NCI-H1105 (cell line): ENCODE measurements at places on chromosomes 12 and 14.

DNA sequence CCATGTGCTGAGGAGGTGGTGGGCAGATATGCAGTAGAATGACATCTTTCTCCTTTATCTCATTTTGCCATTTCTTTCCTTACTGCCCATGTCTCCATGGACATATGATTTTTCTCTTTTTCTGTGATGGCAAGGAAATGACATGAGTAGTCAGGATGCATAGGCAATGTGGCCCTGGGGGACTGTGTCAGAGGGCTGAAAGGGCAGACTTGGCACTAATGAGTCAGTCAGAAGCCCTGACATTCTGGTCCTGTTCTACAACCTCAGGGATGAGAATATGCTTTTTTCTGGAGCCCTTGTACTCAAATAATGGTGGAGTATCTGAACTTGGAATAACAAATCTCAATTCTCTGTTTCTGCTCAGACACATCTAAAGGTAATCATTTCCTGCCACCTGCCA lies 167.8 kb downstream of the TMEM117 start:
- DNase-seq: no peak

GRCh38 chr12:108729612-108730364 lies 1.5 kb downstream of the CORO1C start:
- peak; percentile 46 for DNase-seq

DNA sequence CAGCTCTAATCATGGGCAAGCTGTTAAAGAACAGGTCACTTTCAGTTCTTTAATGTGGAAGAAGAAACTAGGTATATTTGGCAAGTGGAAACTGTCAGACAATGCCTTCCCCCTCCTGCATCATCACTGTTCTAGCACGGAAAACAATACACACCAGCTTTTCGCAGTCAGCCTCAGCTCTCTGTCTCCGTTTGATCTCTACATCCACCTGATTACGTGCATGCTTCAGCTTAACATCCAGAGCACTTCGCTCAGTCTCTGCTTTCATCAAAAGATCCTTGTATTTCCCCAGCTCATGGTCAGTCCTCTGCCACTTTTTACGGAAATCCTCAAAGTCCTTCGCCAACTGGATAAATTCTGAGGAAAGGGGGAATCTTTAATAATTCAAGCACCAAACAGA lies 19.0 kb downstream of the RACGAP1 start:
- DNase-seq: no peak

- peak; percentile 53 for DNase-seq
These were observed 1.1 kb downstream of the SYNE2 start for GRCh38 chr14:63853831-63854293.

DNA sequence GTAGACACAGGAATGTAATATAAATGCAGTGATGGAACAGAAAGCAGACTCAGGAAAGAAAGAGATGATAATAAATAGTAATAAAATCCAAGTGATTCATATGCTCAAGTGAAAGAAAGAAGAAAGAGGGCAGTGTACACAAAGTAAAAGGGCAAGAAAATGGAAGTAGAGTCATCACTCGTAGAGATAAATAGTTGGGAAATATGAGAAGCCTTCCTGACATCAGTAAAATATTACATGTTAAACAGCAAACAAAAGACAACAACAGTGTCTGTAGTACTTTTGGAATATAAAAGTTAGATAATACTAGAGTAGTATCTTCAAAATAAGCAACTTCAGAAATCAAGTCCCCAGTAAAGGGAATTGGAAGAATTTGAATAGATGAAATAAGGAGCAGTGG lies 412.3 kb downstream of the RAD51B start:
- DNase-seq: no peak

GRCh38 chr12:109741286-109741969 lies 27.8 kb downstream of the FAM222A start:
- no peak for DNase-seq

- DNase-seq: no peak
These were observed 110.6 kb downstream of the BMP4 start for GRCh38 chr14:53845813-53846693.

DNA sequence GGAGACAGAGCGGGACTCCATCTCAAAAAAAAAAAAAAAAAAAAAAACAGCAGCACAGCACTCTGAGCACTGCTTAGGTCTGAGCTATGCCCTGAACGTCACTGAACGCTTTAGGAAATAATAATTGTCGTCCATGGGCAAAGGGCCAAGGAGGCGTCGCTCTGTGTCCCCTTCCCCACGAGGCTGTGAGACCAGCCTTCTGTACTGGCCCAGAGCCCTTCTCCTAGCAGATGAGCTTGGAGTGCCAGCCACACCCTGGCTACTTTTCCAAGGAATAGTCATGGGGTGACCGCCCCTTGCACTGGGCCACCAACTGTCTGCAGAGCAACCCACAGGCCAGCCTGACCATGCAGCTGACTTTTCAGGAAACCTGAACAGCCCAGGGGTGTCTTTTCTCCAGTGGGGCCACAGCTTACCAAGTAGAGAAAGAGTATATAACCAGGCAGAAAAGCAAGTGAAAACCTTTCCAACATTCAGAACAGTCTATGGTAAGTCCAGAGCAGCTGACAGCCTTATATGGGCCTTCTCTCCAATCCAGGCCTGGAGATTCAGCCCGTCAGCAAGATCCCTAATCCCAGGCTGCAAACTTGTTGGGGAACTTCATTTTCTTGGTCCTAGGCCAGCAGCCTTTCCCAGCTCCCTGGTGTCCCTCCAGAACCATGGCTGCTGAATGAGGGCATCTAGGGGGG lies 28.5 kb downstream of the CD9 start:
- no peak for DNase-seq

DNA sequence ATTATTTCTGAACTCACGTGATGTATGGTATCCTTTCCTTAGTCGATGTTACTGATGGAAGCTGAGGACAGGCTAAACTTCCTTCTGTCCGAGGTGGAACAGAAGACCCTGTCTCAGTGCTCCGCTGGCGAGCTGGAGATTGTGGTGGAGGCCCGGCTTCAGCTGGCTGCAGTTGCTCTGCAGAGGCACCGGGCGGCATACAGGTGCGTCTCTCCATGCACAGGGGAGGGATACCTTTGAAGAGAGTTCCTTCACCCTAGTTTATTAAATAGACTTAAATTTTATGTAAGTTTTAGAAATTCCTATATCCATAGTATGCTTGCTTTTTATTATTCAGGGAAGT lies 186.7 kb upstream of the NEDD1 start:
- DNase-seq: peak; percentile 12

DNA sequence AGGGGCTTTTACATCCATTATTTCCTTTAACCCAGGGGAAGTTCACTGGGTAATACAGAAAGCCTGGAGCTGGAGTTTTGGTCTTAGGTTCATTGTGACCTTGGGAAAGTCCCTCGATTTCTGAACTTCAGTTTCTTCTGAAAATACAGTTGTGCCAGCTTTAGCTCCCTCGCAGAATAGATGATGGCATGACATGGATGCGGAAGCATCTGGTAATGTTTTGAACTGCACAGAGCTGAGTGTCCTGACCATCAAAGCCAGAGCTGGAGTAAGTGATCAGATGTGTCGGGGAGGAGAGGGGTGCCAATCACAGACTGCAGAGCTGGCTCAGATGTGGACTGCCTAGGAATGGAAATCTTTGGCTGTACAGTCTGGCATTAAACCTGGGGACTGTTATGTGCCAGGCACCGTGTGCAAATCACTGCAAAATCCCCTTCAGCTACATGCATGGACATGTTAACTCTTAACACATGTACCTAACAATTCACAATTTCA lies 180.9 kb downstream of the ETV6 start:
- no peak for DNase-seq

GRCh38 chr12:51188359-51189051 lies 15.6 kb upstream of the TFCP2 start:
- no peak for DNase-seq

- DNase-seq: no peak
These were observed 29.2 kb upstream of the SEL1L start for GRCh38 chr14:81562818-81563217.

DNA sequence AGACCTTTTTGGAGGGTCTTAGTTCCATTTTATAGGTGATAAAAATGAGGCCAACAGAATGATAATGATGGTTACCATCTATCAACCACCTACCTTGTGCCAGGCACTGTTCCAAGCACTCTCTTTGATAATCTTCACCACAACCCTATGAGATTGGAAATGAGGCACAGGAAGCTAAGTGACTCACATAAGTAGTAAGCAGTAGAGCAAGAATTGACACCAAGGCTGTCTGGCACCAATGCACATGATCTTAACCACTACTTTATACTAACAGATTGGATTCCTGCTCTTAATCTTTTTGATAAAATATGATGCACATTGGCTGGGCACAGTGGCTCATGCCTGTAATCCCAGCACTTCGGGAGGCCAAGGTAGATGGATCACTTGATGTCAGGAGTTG lies 91.4 kb downstream of the DRAM1 start:
- no peak for DNase-seq

DNA sequence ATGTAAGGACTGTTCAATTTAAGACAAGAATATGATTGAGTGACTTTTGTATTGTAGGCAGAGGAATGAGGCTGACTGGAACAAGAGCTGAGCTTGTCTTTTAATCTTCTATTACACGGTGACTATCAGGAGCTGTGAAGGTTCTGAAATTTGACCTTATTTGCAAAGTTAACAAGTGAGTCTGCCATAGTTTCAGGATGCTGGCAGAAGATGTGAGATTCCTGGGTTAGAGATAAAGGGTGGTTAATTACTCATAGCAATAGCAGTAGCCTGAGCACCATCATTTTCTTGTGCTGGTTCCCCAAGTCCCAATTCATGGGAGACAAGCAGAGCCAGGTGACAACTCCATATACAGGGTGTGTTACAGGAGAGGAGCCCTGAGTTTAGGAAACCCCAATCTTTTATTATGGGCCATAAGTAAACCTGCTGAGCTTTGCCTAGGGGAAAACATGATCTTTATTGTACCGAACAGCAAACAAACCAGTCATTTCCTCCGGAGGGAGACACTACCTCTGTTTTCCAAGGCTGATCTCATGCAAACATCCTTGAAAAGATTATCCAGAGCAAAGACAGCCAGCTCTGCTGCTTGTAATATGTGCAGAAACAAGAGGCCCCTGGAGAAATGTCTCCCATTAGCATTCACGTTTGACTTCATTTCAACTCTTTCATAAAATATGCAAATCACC lies 51.7 kb upstream of the DDX11 start:
- DNase-seq: no peak

GRCh38 chr14:70873627-70874026 lies 33.6 kb upstream of the PCNX1 start:
- no peak for DNase-seq

DNA sequence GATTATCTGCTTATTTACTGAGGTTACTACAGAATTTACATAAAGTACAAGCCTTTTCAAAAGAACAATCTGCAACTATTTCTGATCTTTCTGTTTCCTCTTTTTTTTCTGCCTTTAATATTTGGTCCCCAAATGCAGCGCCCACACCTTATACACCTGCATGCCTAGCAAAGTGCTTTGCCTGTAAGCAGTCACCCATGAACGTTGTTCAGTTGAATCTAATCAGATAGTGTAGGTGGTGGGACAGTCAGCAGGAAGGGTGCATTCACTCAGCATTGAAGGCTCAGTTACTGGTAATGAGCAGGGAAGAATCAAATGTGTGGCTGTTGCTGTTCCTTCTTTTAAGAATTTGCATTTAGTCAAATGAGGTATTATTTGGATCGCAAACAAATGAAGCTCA lies 108.4 kb downstream of the GPR135 start:
- no peak for DNase-seq

DNA sequence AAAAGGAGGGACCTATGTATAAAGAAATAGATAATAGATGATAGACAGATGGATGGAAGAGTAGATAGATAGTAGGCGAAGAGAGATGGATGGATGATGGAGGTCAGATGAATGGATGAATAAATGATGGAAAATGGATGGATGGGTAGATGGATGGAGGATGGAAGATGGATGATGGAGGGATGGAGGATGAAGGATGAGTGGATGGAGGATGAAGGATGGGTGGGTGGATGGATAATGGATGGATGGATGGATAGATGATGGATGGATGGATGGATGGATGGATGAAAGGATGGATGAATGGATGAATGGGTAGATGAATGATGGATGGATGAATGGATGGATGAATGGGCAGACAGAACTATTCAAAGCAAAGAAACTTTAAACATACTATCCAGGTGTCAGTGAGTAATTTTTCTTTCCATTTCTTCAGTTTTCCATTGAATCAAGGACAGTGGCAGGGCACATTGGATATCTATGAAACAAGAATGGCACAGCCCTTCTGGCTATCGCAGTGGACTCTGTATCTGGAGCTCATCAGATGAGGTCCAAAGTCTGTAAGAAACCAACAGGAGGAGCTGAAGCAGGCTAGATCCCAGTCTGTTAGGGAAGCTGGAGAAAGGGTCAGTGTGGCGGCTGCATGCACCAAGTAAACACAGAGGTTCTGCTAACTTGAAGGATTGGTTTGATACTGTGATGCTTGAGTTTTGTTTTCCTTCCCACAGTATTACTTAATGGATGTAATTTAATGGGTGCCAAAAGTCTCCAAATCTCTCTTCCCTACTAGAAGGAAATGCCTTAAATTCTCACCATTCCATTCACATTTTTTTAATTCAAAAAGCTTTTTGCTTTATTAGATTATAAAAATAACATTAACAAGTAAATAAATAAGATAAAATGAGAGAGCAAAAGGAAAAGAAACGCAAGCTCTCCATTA lies 18.1 kb upstream of the MED13L start:
- DNase-seq: no peak

GRCh38 chr12:105222726-105223351 lies 13.1 kb downstream of the APPL2 start:
- no peak for DNase-seq

- no peak for DNase-seq
These were observed 7.8 kb upstream of the CD163L1 start for GRCh38 chr12:7451756-7452155.

- no peak for DNase-seq
These were observed 118.8 kb downstream of the FOXN3 start for GRCh38 chr14:89298056-89298834.

DNA sequence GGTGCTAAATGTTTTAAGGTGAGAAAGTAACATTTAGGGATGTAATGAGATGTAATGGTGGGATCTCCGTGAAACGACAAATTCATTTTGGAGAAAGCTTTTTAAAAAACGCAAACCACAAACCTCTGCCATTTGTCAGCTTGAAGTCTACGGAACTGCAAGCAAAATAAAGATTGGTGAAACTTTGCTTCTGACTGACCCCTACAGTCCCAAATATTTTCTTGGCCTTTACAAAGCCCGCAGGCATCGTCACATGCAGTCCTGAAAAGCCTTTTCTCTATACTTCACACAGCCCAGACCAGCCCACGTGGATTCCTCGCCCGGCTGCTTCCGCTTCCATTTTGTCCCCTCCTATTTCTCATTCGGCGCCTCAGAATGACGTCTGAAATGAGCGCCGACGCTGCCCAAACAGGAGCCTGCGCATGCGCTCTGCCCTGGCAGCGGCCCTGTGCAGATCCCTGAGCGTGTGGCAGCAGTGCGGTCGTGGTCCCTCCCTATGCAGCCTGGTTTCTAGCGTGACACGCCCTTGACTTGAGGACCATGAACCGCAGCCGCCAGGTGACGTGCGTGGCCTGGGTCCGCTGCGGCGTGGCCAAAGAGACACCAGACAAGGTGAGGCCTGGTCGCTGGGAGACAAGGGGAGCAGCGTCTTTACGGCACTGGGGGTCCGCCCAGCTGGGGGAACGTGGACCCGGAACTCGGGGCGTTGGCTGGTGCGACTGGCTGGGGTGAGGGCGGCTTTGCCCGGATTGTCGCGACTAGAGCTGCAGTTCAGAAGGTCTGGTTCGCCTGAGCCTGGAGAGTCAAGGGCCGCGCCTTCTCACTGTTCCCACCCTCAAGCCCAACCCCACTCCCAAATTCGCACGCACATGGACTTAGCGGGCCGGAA lies at the start of gene PWP1:
PWP1 (plus strand) TSS at position 440 of the 889 bp plus-strand sequence; CDS start at position 541, 101 bp downstream.
- peak; percentile 97 for DNase-seq
